ENCODE measurements at places on chromosomes 3 and 15.
A peak's percentile ranks its signal among the peaks of the same experiment; 100 is the strongest.

- no peak for DNase-seq
Observed at GRCh38 chr15:100592898-100593297, 9.1 kb downstream of the LINS1 start.

DNA sequence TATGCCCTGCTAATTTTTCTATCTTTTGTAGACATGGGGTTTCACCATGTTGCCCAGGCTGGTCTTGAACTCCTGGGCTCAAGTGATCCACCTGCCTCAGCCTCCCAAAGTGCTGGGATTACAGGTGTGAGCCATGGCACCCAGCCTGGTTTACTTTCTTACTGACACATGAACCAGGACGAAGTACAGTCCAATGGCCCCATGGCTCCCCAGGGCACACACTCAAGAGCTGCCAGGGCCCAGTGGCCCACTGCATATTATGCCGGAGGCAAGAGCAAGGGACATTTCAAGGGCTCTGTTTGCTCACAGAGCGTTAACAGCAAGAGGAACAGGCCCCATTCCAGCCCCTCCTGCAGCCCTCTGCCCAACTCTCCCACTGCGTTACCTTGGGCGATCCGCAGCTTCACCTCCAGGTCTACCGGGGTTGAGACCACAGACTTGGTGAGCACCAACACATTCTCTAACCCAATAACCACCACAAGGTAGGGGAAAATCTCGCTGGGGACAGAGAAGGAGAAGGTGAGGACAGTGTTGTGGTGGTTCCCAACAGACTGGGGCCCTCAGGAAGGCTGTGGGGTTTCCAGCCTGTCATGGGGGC is 42.8 kb downstream of the PTPN23 start:
- no peak for DNase-seq

DNA sequence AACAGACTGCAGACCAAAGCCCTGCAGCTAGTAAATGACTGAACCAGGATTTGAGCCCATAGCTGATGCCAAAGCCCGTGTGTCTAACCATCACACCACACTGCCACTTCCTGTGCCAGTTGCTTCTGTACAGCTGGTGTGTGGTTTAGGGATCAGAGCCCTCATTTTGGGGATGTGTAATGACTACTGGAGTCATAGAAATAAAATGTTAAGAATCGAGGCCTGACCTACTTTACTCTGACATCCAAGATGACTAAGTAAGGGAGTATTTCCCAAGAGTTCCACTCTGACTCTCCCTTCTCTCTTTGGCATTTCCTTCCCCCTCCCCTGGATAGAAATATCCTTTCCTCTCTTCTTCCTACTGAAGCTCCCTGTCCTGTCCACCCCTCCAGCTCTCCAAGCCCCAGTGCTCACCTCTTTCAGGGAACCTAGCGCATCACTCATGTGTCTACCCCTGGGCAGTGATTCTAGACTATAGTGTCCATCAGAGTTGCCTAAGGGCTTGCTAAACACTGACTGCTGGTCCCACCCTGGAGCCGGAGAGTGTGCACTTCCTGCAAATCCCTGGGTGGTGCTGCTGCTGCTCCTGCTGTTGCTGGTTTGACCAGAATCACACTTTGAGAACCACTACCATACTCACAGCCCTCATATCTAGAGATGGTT is 53.8 kb downstream of the MGLL start:
- DNase-seq = no peak

DNA sequence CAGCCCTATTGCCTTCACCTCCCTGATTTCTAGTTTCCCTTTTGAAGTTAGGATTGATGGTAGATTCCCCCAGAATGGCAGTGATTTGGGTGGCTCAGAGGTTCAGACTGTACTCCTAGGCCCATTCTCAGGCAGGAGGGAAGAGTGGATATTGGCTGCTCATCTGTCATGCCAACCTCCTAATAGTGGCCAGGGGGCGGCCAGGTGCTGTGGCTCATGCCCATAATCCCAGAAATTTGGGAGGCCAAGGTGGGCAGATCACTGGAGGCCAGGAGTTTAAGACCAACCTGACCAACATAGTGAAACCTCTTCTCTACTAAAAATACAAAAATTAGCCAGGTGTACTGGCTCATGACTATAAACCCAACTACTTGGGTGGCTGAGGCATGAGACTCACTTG is 11.3 kb downstream of the RRP9 start:
- no peak for DNase-seq

DNA sequence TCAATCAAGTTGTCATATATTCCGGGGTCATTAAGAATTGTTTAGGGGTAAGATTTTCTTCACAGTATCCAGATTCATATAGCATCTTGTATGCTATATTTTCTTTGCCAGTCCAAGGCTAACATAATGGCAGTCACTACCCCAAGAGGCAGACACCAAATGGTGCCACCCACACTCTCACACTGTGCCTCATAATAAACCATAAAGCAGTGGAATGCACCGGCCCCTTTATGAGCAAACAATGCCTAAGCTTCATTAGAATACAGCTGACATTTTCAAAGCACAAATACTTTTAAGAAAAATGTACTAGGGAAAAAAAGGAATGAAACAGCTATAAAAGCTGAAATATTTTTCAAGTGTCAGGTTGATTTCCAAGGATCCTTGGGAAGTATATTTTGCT is 121.6 kb downstream of the TFDP2 start:
- no peak for DNase-seq

DNA sequence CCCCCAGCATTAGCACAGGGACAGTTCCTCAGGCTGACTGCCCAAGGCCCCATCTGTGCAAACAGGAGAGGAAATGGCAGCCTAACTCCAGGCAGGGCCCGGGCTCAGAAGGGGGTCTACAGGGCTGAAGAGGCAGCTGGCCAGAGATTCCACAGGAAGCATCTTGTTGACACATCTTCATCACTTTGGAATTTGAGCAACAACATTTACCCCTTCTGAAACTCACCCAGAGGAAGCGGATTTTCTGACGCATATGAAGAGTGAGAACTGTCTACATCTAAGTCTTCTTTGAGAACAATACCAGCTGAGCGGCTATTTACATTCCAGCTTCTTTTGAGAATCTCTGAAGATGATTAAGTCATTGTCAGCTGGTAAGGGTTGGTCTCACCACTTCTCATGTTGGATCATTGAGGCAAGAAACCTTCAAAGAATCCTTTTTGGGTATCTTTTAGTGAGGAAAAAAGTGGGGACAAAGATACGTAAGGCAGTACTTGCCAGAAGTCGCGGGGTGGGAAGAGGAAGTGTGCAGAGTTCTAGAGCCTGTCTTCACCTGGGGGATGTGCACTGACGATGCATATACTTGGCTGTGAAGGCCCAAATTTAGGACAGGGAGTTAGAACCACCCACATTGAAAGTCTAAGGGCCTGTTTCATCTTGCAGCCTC is 25.4 kb upstream of the SRP14 start:
- DNase-seq = no peak

DNA sequence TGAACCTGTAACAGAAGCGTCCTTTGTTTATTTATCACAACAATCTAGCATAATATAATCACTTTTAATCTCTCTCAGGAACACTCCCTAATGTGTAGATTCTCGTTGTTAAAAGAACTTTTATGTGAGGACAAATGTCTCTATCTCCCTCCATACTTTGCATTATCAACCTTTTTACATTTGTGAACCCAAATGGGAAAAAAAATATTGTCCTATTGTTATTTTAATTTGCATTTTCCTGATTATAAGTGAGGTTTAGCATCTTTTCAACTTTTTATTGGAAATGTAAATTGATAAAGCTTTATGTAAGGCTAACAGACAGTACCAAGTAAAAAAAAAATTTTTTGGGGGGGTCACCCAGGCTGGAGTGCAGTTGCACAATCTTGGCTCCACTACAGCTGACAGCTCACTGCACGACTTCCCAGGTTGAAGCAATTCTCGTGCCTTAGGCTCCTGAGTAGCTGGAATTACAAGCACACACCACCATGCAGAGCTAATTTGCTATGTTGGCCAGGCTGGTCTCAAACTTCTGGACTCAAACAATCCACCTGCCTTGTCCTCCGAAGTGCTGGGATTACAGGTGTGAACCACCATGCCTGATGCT is 33.0 kb upstream of the DENND4A start:
- no peak for DNase-seq

DNA sequence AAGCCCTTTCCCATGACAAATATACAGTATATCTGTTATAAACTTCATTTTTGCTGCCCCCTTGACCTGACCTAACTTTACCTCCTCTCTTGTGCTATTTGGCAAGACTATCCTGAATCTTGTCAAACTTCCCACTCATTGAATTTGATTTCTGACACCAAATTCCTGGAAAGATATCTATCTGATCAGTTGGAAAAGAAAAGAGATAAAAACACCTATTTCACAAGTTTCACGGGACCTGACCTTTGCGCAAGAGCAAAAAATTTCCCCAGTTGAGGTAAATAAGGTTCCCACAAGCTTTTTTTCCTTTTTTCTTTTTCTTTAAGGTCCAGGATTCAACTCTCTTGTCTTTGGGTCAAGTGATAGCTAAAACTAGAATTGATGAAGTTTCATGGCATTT is 189.2 kb upstream of the LPP start:
- no peak for DNase-seq

- DNase-seq = no peak
Observed at GRCh38 chr3:53730576-53730975, 115.6 kb downstream of the CHDH start.

DNA sequence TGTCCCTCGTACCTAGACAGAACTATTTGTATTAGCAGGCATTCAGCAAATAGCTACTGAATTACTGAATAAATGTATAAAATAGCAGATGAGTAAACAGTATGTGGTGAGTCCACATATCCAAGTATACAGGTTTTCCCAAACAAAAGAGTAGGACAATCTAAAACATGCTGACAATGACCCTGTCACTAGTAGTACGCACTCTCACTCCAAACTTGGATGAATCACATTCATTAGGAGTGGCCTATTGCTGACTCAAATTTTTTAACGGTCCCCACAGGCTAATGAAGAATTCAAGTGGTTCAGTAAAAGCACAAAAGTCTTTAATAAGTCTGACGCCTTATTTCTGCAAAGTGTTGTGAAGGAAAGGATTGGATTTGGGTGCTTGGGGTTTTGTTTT is 449.3 kb upstream of the THBS1 start:
- no peak for DNase-seq

- DNase-seq = no peak
Observed at GRCh38 chr15:101561584-101561906, 72.0 kb upstream of the PCSK6 start.

GRCh38 chr3:132209855-132210254 is 107.4 kb upstream of the ACP3 start:
- DNase-seq = no peak

DNA sequence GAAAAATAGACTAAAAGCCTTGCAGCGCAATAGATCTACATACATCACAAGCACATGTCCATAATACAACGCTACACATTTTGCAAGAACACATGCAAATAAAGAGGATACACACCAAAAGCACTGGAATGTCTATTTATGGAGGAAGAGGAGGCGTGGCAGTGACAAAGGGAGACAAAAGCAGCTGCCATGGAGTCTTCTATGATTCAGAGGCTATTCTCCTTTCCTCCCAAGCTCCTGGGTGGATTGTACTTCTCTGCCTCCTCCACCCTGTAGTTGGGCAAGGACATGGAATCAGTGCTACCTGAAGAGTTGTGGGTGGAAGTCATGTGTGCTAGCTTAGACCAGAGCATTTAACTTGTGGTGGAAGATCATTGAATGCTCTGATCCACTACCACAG is 57.9 kb upstream of the ABHD2 start:
- no peak for DNase-seq

DNA sequence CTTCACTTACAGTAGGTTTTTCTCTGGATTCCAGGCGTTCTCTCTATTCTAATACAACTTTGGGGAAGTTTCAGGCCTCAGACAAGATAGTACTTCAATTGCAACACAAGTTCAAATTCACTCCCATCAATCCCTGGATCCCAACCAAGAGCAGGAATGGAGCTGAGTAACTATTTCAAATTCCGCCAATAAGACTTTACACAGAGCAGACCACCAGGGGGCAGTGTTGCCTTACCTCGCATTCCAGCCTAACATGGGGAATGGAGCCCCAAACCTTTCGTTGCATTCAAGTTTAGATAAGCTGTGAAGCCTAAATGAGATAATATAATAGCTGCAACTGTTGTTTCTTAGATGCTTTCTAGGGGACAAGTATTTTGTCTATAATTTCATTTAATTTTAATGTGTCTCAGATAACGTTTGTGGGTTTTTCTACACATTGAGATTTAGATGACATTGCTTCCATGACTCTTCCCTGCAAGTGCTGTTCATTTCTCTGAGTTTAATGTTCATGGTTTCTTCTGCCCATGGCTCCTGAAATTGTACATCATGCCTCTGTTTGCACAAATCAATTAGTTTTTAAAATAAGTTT is 186.7 kb downstream of the NSUN3 start:
- peak; percentile 83 for DNase-seq

- DNase-seq = no peak
Observed at GRCh38 chr3:16516695-16517481, 3.4 kb upstream of the RFTN1 start.

DNA sequence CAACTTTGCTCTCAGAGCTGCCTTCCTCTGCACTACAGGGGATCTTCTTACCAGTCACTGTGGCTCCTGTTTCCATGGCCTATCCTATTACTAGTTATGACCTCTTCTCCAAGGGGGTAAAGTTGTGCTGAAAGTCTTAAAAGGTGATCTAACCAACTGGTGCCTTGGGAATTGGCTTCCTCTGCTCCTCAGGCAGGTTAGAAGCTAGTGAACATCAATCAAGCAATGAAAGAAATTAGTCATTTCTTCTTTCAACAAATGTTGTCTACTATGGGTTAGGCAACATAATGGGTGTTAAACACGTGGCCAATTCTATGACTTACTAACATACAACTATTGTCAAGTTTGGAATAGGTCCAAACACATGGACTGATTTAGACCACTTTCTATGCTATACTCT is 571.4 kb upstream of the NAALADL2 start:
- DNase-seq = no peak

DNA sequence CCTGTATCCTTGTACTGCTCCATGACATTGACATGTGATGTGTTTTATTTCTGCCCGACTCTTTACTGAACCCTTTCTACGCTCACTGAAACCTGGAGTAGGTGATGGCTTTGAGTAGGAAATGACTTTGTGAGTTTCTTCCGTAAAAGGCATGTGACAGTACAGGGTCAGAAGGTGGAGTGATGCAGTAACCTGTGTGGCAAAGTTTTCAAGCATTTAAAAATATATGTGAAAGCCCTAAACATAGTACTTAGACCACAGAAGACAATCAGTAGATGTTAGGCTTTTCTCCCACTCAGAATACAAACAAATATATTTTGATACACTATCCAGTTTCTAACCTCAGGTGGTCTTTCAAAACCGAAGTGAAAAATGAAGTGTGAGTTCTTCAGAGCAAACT is 31.3 kb upstream of the SACM1L start:
- DNase-seq = no peak

DNA sequence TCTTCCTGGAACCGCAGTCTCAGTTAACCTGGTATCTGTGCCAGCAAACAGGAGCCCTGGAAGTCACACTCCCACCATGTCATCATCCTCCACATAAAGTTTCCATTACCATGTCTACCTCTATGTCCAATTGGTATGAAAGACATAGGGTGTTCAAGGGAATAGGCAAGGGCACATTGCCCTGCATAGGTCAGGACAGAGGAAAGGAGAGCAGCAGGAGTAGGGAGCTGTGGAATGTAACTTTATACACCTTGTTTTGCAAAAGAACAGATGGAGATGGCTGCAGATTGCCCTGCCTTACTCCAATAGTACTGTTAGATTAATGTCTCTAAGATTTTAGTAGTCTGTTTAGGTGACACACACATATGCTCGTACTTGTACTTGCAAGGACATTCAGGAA is 1056.4 kb downstream of the NTRK3 start:
- no peak for DNase-seq

GRCh38 chr3:66312039-66312438 is 91.2 kb downstream of the SLC25A26 start:
- no peak for DNase-seq

All from WTC11 (cell line).